ENCODE measurements at places on chromosomes 11 and 22.

DNA sequence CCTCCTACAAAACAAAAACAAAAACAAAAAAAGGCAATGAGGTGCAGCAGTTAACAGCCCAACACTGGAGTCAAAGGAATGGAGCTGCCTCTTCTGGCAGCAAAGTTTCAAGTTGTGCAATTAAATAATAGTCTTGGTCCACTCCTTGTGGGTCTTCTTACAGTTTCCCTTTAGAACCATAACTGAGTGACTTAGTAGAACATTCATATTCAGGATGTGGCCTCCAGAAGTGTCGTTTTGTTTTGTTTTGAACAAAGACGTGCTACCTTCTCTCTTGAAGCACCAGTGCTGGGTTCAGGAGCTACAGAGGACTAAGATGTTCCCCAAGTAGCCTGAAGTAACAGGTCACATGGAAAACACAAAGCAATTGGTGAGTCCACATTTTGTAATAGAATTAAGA, 2.0 kb upstream of the JAML start:
- DNase-seq, result no peak

DNA sequence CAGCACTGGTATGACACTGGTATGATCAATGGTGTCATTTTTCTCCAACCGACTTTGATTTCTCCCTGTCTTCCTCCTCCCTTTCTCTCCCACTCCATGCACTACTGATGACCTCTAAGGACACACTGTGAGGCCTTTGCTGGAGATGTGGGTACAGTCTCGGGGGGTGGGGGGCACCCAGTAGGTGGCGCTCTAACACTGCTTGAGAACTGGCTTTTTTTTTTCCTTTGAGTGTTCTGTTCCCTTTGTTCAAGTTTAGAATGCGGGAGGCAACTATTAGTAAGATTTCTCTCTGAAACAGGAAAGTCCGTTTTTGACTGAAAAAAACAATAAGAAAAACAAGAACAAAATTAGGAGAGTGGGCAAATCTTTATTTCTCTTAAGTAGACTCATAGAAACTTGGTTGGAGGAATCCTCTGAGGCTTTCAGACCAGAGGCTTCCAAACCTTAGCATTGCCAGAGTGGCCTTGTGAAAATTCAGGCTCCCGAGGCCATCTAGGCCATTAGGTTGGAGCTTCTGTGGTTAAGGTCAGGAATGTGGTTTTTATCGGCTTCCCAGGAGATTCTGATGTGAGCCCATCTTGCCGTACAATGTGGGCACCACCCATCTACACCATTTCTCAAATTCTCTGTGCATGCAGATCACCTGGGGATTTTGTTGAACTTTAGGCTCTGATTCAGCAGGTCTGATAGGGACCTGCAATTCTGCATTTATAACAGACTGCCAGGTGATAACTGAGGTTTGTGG, 43.2 kb downstream of the PANX1 start:
- DNase-seq, result no peak

DNA sequence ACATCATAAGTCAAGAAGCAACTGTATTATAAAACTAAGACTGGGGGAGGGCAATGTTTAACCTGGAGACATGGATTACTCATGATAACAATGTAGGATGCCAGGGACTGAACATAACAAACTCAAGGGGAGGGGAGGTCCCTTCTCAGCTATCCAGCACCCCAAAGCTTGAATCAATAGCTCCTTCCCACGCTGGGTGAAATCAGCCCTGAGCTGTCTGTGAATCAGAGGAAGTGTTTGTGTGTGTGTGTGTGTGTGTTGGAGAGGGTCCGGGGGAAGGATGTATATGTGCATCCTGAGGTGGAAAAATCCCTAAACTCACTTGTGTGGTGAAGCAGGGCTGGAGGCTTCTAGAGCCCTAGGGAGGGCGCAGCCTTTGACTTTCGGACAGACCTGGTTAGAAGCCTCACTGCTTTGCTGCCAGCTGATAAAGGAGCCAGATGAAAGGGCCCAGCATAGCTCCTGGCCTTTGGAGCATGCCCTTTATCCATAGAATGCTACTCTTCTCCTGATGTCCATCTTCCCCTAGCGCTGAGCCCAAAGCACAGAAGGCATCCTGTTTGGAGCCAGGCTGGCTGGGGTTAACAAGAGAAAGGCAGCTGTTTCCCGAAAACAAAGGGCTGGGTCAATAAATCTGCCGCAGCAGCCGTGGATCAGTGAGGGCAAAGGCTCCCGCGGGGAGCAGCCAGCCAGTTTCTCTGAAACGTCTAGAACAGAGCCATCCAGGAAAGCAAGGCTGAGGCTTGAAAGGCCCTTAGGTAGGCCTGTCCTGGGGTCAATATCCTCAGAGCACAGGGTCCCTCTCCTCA, 35.8 kb downstream of the TNKS1BP1 start:
- no peak for DNase-seq

GRCh38 chr11:80727315-80727714, 1286.5 kb upstream of the TENM4 start:
- DNase-seq, result no peak

- DNase-seq, result no peak
Observed at GRCh38 chr11:79388201-79388600, 52.6 kb downstream of the TENM4 start.

DNA sequence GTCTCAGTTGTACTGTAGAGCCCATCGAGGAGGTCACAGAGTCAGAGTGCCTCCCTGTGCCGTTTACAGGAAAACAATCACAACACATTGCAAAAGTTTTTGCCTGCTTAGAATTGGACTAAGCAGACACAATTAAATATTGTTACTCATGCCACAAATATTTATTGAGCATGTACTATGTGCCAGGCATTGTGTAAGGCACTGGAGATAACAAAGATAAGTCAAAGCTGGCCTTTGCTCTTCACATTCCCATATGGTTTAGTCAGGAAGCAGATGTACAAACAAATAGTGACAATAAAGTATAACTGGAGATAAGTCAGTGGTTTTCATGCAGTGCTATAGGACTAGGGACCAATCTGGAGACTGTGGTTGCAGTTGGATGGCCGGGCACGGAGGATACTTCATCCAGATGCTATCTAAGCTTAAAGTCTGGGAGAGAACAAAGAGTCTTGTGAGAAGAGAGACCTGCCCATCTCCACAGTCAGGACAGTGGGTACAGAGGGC, 550.7 kb downstream of the INSC start:
- no peak for DNase-seq

GRCh38 chr11:66820381-66820780, 22.9 kb upstream of the RCE1 start:
- DNase-seq, result no peak

- DNase-seq, result no peak
Observed at GRCh38 chr11:123841174-123841573, 35.0 kb upstream of the OR6M1 start.

- no peak for DNase-seq
Observed at GRCh38 chr11:3010521-3011275, 18.6 kb upstream of the NAP1L4 start.

DNA sequence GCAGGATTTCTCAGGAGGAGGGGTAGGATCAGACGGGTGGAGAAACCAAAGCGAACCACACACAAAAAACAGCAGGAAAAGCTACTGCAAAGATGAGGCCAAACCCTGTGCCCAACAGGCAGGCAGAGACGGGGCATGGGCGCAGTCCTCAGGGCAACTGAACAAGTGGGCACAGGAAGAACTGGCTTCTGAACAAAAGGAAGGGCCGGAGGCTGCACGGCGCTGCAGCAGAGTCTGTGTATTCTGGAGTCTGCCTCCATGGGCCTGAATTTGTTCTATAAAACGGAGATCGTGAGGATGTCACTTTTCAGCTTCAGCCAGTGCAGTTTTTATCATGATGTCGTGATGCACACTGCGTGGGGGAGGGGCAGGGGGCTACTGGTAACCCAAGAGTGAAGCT, 1026.0 kb downstream of the TBC1D22A start:
- DNase-seq, result no peak

DNA sequence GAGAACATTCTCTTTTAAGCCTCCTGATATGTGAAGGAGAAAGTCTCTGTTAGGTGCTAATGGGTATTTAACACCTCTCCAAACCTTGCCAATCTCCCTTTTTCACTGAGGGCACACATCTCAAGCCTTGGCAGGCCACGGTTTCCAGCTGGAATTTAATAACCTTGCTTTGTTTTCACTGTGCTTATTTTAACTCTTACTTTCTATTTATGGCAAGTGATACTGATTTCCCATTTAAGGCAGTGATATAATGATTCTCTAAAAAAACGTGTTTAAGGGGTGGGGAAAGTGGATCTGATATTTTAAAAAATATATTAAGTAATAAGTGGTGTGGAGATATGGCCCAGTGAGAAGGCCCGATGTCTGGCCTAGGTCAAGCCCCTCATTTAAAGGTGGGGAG, 1.1 kb upstream of the RASD2 start:
- DNase-seq, result no peak

GRCh38 chr22:50260801-50261614, 475 bp downstream of the MAPK12 start:
- no peak for DNase-seq

DNA sequence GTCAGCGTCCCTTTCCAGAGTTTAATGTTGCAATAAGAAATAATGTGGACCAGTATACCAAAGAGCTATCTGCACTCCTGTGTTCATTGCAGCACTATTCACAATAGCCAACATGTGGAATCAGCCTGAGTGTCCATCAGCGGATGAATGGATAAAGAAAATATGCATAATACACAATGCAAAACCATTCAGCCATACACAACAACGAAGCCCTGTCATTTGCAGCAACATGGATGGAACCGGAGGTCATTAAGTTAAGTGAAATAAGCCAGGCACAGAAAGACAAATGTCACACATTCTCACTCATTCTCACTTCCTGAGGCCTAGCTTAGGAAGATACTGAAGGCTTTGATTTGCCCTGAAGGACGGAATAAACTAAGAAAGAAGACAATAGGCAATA, 22.1 kb downstream of the SLC5A4 start:
- DNase-seq, result no peak

GRCh38 chr22:25404928-25405816, 159.3 kb upstream of the GRK3 start:
- no peak for DNase-seq

- DNase-seq, result no peak
Observed at GRCh38 chr22:49928185-49928495, 9.7 kb downstream of the CRELD2 start.

GRCh38 chr11:110990311-110990710, 255.2 kb upstream of the POU2AF2 start:
- no peak for DNase-seq

DNA sequence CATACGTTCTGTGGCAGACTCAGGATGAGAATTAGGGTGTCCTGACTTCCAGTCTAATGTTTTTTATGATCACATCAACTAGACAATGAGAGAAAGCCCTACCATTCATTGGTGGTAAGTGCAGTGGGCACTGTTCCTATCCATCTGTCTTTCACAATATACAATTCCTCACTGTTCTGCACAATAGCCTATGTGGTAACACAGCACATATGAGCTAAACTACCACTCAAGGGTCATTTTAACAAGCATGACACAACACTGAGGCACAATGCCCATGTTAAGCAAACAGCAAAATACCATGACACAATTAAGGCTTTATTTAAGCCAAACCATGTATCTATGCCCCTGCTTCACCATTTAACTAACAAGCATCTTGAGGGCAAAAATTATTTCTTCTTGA, 52.3 kb downstream of the SIK3 start:
- DNase-seq, result no peak

GRCh38 chr11:74020539-74020938, 11.7 kb upstream of the UCP3 start:
- DNase-seq, result no peak

DNA sequence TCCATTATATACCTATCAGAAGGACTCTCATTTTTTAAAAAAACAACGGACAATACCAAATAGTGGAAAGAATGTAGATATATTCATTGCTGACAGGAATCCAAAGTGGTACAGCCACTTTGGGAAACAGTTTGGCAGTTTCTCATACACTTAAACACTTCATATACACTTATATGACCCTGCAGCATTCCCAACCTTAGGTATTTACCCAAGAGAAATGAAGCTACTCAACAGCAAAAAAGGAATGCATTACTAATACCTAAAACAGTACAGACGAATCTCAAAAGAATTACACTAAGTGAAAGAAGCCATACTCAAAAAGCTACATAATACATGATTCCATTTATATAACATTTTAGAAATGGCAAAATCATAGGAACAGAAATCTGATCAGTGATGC, 51.5 kb downstream of the RBFOX2 start:
- no peak for DNase-seq

DNA sequence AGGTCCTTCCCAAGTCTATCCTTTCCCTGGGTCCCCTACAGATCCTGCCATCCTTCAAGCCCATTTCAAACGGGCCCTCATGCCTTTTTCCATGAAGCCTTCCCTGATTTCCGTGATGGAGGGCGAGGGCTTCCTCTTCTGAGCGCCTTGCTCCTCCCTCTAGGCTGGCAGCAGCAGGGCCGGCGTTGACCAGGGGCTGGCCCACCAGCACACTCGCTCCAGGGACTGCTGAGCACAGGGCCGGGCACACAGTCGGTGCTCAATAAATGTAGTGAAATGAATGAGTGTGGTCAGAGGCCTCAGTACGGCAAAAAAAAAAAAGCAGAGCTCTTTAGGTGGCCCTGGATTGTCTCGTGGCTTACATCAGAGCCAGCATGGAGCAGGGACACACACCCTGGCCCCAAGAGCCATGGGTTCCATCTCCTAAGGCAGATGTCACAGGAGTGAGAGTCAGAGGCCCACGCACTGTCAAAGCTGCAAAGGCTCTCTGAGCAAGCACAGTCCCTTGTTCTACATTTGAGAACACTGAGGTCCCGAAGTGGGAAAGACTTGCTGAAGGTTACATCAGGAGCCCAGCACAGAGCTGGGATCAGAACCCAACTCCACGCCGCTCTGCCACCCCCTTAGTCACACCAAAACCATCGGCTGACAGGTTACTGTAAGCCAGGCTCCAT, 3.1 kb downstream of the IL2RB start:
- DNase-seq, result no peak

DNA sequence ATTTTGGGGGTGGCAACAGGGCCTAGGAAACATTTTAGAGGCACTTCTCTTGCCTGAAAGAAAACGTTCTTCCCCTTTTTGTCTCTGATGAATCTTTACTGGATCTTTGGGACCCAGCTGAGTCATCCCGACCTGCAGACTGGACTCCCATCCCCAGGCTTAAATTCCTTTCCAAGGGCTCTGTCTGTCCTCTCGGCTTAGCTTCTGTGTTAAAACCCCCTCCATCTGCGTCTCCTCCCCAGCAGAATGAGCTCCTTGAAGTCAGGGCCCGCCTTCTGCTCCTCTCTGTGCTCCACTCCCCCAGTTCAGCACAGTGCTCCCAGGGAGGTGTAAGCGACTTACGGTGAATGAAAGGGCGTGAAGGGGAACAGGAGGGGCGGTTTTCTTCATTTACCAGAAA, 895 bp upstream of the DAGLA start:
- DNase-seq, result no peak

DNA sequence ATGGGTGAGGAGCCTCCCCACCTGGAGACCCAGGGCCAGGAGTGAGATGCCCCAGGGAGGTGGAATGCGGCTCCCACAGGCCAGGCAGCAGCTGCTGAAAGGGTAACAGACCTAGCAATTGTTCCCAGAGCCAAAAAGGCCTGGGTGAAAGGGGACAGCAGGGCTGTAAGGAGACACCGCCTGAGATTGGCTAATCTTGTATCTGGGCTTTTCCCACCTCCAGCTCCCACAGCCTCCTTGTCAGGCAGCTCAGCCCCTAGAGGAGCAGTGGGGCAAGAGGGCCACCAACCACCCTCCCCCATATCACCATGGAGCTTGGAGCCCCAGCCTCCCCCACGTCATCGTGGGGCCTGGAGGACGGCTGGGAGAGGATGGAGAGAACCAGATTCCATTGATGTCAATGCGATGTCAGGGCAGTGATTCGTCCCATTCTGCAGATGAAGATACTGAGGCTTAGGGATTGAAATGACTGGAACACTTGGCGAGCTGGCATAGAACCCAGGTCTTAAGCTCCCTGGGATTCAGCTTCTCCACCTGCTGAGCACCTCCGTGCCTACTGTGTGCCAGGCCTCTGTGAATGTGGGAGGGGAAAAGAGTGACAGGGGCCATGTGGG, 2.9 kb upstream of the MGAT3 start:
- no peak for DNase-seq

All from cortex of kidney (tissue), 1 donor.